ENCODE measurements at places on chromosomes 11 and 22. TPM values are rescaled to one million over a fixed set of nuclear protein-coding genes. Genes with fewer than 3 reads are reported as not detected.

The SCN4B gene
- polyA plus RNA-seq, result 3.6 TPM

- DNase-seq, result no peak
These were observed 49.8 kb upstream of the PLET1 start for GRCh38 chr11:112310419-112310818.

The NDUFS8 gene
- 62.6 TPM for polyA plus RNA-seq

GRCh38 chr11:102842930-102843329, 479 bp downstream of the MMP3 start:
- DNase-seq, result no peak

- peak; percentile 21 for DNase-seq
These were observed 959 bp downstream of the JOSD1 start for GRCh38 chr22:38699784-38700183.

DNA sequence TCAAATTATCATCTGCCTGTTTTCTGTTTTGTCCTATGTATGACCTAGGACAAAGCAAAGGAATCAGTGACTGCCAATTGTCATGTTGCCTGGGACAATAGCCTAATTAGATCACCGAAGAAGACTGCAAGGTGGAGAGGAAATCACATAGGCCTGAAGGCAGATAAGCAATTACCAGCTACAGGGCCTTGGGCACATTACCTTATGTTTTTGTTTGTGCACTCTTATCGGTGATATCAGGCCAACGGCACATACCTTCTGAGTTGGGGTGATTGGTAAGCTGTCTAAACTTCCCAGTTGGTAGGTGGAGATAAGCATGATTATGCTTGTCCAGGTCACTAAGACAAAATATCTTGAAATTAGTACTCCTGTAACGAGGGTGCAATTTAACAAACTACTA, 58.1 kb upstream of the FAM181B start:
- no peak for DNase-seq

DNA sequence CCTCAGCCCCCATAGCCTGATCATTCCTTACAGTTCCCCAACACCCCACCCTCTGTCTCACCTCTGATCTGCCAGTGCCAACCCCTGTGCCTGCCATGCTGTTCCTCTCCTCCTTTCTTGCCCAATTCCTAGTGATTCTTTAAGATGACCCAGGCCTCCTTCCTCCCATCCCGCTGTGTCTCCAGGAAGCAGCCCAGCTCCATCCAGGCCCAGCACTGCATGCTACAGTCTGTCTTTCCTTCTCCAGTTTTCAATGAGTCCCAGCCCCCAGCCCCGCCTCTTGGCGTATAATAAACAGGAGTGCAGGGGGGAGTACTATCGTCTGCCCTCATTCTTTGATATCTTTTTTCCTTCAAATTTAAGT, 12.3 kb downstream of the LTBP3 start:
- DNase-seq, result no peak

The WBP2NL gene
- polyA plus RNA-seq, result 0.66 TPM

The BANF1 gene
- 247 TPM for polyA plus RNA-seq

The KCTD14 gene
- polyA plus RNA-seq, result 1.1 TPM

DNA sequence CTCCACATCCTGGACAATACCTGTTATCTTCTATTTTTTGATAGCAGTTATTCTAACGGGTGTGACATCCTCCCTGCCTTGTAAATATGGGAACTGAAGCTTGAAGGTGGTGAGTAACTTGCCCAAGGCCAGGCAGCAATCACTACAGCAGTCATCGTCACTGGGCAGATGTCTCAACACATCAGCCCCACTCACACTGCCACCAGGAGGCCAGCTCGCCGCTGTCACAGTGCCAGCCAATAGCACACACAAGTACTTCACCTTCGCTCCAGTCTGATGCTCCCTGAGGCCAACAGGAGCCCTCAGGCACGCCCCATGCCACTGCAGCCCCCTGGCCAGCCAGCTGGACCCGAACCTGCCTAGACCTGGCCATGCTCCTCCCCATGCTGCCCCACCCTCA, 4.9 kb upstream of the TTLL1 start:
- no peak for DNase-seq

The CRYBA4 gene
- not detected for polyA plus RNA-seq

GRCh38 chr11:9347100-9347499, 32.7 kb upstream of the TMEM41B start:
- DNase-seq, result no peak

GRCh38 chr11:88709567-88709966, 356.2 kb downstream of the GRM5 start:
- no peak for DNase-seq

The GGTLC2 gene
- polyA plus RNA-seq, result not detected
